Activated T-cell treated with anti-CD3 and anti-CD28 coated beads, Interleukin-2, amount 50 U/mL, for 4 hours (primary cell): ENCODE measurements at places on chromosomes 3 and 15. TPM values are rescaled to one million over a fixed set of nuclear protein-coding genes. Genes with fewer than 3 reads are reported as not detected.

DNA sequence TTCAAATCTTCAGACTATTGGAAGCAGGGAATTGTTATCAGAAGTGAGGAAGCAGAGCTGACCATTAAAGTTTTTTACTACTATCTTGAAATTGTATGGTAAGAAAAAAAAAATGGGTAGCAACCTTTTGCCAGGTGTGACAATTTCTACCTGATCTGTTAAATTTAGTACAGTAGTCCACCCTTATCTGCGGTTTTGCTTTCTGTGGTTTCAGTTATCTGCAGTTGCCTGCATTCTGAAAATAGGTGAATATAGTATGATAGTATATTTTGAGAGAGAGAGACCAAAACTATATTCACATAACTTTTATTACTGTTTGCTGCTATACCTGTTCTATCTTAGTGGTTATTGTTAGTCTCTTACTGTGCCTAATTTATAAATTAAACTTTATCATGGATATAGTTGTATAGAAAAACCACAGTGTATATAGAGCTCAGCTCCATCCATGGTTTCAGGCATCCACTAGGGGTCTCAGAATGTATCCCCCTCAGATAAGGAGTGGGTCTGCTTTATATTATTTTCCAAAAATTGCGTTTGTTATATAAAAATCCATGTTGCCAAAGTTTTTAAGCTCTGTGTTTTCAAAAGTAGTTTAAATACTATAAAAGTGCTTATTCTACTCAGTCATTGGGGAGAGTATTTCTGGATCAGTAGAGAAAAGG, 69.9 kb downstream of the PTPRG start:
- DNase-seq, result no peak

Gene ZNF80
- total RNA-seq, result 0.29 TPM

- DNase-seq, result no peak
Measured at GRCh38 chr3:5305684-5305989, 118.1 kb downstream of the EDEM1 start.

GRCh38 chr3:69413551-69414207, 27.8 kb upstream of the FRMD4B start:
- DNase-seq, result no peak

- DNase-seq, result no peak
Measured at GRCh38 chr3:194592798-194593752, 40.1 kb downstream of the TMEM44 start.

- no peak for DNase-seq
Measured at GRCh38 chr3:62065985-62066693, 307.2 kb downstream of the FEZF2 start.

Gene LDHAL6B
- not detected for total RNA-seq

GRCh38 chr3:193590088-193590856, 2.7 kb upstream of the OPA1 start:
- no peak for DNase-seq
